ENCODE measurements at places on chromosomes 13 and 19. TPM values are rescaled to one million over a fixed set of nuclear protein-coding genes. Genes with fewer than 3 reads are reported as not detected.

- no peak for DNase-seq
These were observed 91.2 kb downstream of the KATNAL1 start for GRCh38 chr13:30216111-30216510.

ERICH6B gene
- not detected for polyA plus RNA-seq

ATP7B gene
- 1.0 TPM for polyA plus RNA-seq

DNA sequence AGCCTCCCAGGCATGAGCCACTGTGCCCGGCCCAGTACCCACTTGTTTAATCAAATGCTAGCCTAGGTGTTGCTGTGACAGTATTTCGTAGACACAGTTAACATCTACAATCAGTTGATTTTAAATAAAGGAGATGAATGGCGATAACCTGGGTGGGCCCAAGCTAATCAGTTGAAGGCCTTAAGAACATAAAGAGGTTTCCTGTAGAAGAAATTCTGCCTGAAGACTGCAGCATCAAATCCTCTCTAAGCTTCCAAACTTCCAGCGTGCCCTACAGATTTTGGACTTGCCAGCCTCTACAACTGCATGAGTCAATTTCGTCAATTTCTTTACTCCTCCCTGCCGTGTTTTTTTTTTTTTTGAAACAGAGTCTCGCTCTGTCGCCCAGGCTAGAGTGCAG, 13.2 kb upstream of the SULT2A1 start:
- no peak for DNase-seq

DNA sequence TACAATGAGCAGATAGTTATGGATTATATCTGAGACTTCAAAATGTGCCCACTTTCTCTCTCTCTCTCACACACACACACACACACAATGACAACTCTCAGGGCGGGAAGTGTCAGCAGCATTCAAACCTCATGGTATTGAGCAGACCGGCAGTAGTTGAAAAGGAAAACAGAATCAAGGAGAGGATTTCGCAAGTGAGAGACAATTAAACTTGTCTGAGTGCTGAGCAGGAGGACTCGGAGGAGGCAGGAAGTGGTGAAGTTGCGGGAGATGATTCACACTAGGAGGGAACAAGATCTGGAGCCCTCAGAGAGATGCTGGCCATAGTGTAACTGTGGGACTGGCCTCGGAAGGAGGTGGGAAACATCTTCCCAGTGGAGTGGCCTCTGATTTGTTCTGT, 353.1 kb downstream of the EFNB2 start:
- DNase-seq, result peak; percentile 75

DNA sequence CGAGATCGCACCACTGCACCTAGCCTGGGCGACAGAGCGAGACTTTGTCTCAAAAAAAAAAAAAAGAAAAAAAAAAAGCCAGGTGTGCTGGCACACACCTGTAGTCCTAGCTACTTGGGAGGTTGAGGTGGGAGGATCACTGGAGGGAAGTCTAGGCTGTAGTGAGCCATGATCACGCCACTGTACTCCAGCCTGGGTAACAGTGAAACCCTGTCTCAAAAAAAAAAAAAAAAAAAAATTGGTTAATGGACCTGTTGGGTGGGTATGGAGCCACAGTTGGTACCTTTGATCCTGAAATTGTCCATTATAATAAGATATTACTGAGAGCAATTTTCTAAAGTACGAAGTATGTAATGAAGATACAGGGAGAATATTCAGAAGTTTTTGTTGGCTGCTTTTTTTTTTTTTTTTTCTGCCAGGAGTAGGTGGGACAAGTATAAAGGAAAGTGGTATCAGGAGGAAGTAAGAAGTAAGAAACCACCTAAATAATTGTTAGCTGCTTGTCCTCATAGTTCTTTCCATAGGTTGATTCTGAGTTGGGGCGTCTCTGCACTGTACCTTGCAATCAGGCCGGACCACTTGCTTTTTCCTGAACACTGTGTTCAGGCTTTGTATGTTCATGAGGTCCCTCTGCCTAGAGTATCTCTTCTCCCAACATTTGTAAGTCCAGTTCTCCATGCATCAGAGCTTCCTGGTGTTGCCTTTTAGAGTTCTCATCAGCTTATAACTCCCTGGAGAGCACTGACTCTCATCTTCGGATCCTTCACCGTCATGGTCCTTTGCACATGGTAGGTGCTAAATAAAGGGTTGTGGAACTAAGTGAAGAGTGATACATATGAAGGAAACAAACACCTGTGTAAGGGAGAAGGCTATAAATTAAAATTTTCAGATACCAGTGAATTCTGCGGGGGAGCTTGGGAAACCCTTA, 31.7 kb downstream of the ARHGAP35 start:
- DNase-seq, result no peak

- DNase-seq, result no peak
These were observed 18.5 kb upstream of the STARD13 start for GRCh38 chr13:33303855-33304597.

EGLN2 gene
- 74.2 TPM for polyA plus RNA-seq

- DNase-seq, result no peak
These were observed 43.7 kb downstream of the RFXAP start for GRCh38 chr13:36862722-36863121.

ZNF607 gene
- polyA plus RNA-seq, result 2.0 TPM

- DNase-seq, result no peak
These were observed 57.9 kb downstream of the SMARCA4 start for GRCh38 chr19:11018763-11019162.

CATSPERD gene
- polyA plus RNA-seq, result not detected

TNFSF13B gene
- polyA plus RNA-seq, result 0.13 TPM

PODNL1 gene
- 0.99 TPM for polyA plus RNA-seq

GRCh38 chr13:44930963-44931623, 58.2 kb downstream of the NUFIP1 start:
- no peak for DNase-seq

SELENOV gene
- not detected for polyA plus RNA-seq

- no peak for DNase-seq
These were observed 12.9 kb downstream of the MIPEP start for GRCh38 chr13:23876265-23876664.

DNA sequence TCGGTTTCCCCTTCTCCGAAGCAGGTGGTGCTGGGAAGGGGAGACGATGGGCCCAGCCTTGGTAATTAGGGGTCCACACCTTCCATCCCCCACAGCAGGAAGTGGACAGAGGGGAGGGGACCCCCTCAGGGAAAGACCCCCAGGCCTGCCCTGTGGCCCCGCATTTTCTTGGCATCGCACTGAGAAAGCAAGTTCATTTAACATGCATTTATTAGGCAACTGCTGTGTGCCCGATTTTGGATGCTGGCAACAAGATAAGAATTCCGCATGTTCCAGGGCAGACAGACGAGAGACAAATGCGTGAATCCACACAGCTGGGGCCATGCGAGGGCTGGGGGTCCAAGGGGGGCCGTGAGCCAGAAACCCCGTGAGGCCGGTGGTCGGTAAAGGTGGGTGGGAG, 28.4 kb downstream of the ARID3A start:
- DNase-seq, result no peak

DNA sequence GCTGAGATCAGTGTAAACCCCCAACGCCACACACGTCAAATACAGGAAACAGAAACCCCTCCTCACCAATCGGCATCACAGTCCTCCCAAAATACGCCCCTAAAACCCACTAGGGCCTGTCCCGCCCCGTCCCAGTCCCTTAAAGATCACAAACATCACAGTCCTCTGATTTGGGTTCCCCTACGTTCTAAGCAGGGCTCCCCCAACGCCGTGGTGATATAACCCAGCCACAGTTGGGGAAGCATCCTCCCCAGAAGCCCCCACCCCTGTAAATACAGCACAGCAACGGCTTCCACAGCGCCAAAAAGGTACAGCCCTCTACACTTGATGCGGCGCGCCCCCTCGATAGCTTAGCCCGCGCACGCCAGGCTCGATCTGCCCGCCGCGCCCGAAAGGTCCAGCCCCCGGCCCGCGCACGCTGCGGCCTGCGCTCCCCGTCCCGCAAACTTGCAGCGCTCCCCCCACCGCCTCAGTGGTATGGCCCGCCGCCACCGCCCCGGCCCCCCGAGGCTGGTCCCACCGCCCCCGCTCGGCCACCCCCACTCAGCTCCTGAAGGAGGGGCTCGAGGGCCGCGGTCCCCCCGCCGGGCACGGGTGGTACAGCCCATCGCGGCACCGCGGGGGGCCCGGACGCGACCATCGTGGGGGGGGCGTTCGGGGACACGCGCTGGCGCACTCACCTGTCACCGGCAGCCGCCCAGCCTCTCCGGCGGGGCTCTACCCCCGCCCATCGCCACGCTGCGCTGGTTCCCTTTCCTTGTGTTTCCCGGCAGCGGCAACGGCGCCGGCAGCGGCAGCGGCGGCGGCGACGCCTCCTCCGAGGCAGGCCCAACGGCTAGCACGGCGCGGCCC, at the start of gene AKT2:
Gene AKT2, minus strand, starts transcription at position 845 of the 852 bp plus-strand sequence. CDS start 20,078 bp downstream, outside the sequence.
- no peak for DNase-seq

GRCh38 chr13:42626176-42626860, 52.4 kb downstream of the TNFSF11 start:
- peak; percentile 50 for DNase-seq

RNF113B gene
- polyA plus RNA-seq, result not detected

DNA sequence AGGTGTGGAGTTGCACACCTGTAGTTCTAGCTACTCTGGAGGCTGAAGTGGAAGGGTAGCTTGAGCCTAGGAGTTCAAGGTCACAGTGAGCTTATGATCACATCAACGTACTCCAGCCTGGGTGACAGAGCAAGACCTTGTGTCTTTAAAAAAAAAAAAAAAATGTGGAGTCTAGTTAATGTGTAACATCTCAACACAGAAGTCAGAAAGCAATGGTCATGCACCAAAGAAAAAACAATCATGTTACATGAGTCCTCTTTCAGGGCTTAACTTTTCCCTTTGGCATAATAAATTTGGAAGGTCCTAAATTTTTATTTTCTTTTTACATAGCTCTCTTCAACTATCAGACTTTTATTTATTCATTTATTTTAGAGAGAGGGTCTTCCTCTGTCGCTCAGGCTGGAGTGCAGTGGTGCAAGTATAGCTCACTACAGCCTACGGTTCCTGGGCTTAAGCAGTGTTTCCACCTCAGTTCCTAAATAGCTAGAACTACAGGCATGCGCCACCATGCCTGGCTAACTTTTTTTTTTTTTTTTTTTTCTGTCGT, 22.3 kb downstream of the SETDB2 start:
- DNase-seq, result no peak

GRCh38 chr13:79779761-79780160, 298.8 kb downstream of the NDFIP2 start:
- peak; percentile 70 for DNase-seq

DNA sequence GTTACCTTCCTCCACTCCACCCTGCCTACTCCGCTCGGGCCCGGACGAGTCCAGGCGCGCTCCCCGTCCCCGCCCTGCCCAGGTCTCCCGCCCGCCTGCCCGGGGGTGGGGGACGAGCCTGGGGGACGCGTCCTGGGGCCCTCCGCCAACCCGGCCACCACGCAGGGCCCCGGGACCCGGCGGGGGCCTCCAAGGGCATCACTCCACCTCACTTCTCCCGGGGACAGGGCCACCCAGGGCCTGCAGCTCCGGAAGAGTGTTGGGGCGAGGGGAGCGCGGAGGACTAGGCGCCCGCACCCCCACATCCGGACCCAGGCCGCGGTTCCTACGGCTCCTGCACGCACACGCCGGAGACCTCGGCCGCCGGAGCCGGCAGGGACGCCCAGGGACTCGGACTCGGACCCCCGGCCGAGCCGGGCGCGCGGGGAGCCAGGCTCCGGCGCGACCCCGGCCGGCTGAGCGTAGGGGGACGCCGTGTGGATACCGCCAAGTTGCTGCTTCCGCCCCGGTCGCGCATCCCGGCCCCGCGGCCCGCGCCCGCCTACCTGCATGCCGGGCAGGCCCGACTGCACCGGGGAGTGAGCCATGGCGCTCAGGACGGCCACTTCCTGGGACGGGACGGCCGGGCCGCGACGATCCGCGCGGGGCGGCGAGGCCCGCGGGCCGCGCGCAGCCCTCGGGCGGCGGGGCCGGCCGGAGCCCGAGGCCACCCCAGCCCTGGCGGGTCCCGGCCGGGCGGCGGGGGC, 534 bp downstream of the STK24 start:
- DNase-seq, result no peak

DNA sequence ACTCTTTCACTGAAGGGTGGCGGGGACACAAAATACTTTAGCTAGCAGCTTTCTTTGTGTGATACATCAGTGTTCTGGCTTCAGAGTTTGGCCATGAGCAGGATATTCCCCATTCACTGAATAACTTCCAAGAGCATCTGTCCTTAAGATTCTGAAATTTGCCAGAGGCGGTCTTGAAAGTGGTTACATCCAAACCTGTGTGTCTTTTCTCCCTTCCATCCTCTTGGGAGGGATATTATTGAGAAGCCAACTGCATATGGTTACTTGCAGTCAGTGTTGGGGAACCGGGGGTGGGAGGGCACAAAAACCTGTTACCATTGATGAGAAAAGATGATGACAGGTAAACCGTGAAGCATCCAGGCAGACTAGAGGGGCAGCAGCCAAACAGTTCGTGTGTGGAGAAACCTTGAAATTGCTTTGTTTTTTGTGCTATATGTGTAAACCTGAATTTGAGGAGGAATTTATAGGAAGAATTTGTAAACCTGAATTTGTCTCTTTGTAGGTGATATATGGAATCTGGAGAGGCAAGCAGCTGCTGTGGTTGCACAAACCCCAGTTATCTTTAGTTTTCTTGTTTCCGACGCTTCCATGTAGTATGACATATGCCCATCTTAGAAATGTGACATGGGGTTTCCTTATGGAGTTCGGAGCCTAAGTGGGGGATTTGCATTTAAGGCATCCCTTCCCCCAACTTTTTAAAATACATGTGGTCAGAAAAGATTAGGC, 104.8 kb downstream of the WDFY2 start:
- DNase-seq, result no peak

DNA sequence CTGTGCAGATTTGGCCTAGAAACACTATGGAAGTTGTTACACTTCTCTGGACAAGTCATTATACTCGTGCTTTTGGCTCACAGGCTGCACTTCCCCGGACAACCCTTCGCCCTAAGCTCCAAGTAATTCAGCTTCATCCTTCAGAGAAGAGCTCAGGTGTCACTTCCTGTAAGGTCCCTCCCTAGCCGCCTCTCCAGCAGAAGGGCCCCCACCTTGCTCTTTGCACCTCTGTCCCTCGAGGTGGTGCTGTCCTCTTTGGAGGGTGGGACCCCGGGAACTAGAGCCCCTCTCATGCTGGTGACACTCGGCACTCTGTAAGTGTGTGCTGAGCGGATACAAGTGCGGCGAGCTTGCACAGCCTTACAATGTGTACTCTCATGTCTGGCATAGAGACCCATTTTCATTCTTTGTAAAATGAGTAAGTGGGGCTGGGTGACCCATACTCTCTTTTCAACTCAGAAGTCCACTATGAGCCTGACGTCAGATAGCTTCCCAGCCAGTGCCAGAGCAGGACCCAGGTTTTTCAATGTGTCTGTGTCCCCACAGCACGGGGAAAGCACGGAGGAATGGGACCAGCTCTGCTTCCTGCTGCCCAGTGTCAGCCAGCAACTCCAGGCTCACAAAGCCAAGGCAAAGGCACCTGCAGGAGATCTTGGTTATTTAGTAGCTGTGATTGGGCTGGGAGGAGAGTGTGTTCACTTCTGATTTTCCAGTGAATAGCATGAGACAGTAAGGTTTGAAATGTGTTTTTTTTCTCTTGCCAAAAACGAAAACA, 26.9 kb downstream of the CHAMP1 start:
- no peak for DNase-seq

MYO9B gene
- 32.6 TPM for polyA plus RNA-seq
